ENCODE measurements at places on chromosomes 6 and 20.

GRCh38 chr6:142808405-142809061, 136.4 kb downstream of the HIVEP2 start:
- DNase-seq, result no peak

DNA sequence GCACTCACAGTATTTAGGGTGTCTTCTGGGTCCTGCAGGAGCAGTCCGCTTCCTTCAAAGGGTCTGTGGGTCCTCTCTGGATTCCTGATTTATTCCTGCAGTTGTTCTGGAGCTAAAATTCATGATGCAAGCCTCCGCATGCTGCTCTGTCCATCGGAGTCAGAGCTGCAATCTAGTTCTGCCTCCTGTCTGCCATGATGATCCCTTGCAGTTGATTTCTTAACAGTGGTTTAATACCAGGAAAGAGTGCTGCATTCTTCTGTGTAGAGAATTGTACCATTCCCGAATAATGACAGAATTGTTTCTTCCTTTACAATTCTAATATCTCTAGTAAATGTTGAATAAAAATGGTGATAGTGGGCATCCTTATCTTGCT, 72.0 kb upstream of the B3GAT2 start:
- DNase-seq, result no peak

GRCh38 chr6:20402342-20403069, 827 bp downstream of the E2F3 start:
- DNase-seq, result peak; percentile 53

- DNase-seq, result no peak
Observed at GRCh38 chr6:150730801-150731457, 131.2 kb downstream of the PLEKHG1 start.

DNA sequence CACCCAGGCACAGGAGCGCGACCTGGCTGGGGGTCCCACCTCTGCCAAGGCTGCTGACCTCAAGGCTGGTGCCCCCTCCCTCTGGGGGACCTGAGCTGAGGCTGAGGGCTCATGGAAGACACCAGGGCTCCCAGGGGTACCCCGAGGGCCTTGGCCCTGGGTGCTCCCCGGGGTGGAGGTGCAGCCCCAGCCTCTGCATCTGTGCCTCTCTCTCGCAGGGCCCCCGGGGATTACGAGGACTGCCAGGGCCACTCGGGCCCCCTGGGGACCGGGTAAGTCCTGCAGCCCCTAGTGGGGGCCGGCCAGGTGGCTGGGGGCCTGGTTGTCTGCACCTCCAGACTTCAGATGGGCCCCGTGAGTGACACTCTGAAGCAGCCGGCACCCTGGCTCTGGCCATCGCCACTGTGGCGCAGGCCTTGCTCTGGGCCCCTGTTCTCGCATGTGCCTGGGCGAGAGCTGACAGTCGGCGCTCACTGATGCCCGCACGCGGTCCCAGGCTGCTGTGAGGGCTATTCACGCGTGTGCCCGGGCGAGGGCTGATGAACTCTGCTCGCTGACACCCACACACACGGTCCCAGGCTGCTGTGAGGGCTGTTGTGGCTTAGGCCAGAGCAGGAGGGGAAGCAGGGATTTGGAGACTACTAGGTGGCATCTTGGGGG, 9.3 kb downstream of the COL9A3 start:
- DNase-seq, result no peak

GRCh38 chr6:56798163-56798562, 155.5 kb upstream of the DST start:
- DNase-seq, result no peak

GRCh38 chr6:84779380-84779779, 15.0 kb upstream of the TBX18 start:
- no peak for DNase-seq

DNA sequence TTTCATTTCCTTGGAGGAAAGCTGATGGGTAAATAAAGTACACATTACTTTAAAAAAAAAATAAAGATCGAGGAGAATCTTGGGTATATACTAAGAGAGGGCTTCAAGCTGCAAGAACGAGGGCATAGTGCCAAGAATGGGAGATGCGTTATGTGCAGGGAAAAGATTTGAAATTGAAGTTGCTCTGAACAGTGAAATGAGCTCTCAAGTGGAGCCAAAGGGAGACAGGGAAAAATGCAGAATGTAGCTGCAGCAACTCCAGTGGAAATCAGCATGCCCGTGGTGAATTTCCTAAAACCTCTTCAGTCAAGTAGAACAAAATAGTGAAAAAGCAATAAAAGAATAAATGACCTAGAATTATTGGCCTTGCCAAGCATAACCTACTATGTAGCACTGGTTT, 11.4 kb upstream of the COL9A1 start:
- no peak for DNase-seq

DNA sequence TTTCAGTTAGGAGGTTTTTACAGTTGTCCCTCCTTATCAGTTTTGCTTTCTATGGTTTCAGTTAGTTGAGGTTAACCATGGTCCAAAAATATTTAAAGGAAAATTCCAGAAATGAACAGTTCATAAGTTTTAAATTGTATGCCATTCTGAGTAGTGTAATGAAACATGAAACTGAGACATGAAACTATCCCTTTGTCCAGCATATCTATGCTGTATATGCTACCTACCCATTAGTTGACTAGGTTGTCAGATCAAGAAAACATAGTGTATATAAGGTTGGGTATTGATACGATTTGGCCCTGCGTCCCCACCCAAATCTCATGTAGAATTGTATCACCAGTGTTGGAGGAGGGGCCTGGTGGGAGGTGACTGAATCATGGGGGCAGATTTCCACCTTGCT, 39.1 kb downstream of the VGLL2 start:
- DNase-seq, result no peak

DNA sequence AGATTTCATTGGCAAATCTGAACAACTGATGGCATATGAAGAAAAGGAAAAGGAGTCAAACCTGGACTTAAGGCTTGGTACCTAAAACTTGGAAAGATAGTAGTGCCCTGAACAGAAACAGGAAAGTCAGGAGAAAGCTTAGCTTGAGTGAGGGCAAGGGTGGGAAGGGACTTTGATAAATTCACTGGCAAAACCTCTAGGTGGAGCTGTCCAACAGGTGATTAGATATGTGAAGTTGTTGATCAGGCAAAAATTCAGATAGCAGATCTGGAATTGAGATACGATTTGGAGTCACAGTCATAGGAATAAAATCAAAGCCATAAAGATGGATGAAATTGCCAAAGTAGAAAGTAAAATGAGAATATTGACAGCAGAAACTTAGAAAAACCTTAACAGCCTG, 16.1 kb upstream of the ZNF292 start:
- DNase-seq, result peak; percentile 55

DNA sequence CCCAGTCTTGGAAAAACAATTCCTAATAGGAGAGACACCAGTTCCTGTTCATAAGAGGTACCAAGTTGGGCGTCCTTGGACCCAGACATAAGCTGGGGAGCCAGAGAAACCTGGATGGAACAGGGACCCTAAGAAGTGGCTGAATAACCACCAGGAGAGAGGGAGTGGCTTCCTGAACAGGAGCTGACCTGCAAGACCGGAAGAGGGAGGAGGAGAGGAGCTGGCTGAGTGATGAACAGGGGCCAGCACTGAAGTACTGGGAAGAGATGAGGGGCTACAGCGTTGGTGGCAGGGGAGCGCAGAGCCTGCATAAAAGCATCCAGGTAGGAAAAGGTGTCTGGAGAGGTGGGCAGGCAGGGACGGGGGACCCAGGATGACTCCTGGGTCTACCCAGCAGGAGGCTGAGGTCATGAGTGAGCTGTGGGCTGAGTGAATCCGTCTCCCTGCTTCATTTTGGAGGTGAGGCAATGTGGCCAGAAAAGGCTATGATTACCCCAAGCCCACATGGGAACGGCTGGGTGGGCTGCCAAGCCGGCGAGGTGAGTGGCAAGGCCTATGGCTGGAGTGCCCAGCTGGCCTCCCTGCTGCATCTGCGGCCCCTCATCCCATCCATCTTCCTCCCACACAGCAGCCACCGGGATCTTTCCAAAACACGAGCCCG, 34.4 kb upstream of the ZFAND3 start:
- peak; percentile 31 for DNase-seq

DNA sequence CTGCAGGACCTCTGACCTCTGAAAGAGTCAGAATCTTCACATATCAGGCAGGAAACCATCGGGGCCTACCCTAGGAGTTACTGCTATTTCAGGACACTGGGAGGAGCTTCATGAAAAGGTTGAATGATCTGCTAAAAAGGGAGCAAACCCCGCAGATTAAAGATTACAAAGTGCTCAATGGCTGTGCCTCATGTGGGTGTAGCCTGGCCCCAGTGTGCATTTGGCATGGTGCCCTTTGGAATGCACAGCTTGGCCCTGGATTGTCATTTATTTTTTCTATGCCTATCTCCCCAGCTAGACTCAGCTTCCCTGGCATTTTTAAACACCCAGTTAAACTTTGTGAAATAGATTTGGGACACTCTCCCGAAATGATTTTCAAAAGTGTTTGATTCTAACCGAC, 368.5 kb upstream of the SPTLC3 start:
- no peak for DNase-seq

DNA sequence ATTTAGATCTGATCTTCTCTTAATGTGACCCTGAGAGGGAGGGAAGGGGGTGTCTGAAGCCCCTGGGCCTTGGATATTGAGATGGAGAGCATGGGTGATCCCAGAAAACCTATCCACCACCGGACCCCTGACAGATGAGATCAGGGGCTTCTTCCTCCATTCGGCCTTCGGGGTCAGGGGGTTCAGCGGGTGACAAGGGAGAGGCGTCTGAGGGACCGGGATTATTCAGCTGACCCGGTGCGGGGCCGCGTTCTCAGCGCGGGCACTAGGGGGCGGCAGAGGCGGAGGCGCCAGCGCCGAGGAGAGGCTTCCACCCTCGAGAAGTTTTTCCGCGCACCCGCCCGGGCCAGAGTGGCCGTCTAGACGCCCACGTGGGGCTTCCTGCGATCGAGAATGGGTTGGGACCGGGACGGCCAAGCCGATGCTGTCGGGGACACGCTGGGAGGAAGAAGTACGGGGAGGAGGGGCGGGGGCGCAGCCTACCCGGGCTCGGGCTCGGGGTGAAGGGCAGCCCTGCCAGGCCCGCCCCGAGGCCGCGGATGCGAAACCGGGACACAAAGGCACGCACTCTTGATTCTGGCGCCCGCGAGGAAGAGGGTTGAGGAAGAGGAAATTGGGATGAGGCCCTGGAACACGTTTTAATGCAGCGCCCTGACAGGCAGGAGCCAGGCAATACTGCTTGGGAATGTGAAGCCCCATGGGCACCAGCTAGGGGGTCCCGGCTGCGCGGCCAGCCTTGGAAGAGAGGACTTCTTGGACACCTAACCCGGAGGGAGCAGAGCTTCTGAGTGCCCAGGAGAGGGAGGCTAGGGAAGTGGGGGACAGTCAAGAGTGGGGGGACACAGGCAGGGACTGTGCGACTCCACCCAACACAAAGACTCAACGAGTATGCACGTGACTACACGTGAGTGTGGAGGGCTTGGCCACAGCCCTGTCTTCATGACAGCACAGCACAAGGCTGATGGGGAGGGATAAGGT, 30.6 kb downstream of the COL11A2 start:
- DNase-seq, result peak; percentile 35

DNA sequence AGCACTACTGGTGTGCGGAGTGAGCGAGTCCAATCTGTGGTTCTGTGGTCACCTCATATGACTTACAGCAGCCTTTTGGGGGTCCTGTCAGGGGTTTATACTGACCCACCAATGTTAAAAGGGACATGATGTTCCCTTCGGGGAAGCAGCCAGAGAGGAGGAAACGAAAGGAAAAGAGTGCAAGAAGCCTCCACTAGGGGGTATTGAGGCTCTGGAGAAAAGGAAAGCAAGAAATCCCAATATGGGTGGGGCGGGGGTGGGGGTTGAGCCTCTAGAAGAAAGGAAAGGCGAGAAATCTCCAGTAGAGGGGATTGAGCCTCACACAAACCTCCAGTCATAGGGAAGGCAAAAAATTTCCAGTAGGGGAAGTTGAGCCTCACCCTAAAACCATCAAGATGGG, 249.3 kb upstream of the ECI2 start:
- no peak for DNase-seq

DNA sequence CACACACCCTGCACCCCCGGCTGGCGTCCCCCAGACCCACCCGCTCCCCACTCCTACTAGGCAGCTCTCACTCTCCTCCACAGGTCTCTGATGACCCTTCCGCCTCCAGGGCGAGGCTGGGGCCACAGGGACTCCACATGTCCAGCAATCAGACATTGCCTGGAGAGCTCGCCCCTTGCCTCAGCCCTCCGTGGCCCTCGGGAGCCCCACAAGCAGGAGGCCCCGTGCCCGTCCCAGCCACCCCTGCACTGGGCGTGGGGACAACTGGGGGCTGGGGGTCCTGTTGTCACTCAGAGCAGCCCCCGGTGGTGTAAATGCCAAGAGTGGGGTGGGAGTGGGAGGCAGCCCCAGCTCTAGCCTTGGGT, 1.5 kb downstream of the COL20A1 start:
- no peak for DNase-seq

DNA sequence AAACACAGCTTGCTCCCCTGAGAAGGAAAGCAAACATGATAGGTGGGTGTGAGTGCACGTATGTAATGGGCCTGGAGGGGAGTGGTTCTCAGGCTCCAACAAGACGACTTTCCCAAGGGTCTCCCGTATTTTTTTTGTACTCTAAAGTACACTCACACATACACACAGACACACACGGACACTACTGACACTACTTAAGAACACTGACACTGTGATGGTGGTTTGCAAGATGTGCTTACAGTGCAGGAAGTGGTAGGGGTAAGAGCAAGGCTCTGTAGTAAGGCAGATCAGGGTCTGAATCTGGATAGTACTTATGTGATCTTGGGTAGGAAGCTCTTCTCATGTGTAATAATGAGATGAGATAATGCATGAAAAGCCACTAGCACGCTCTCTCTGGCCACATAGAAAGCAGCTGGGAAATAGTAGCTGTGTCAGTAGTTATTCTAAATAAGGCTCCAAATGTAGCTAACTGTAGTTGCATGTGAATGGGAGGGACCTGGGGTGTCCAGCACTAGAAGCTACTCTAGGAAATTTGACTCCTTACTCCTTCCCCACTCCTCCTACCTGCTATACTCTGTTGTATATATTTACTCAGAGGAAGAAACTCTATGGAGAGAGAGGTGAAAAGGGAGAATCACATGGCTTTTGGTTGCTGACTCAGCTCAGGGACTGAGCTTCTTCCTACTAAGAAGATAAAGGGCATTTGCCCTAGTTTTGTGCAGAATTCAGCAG, 8.4 kb upstream of the ZBTB24 start:
- DNase-seq, result no peak

DNA sequence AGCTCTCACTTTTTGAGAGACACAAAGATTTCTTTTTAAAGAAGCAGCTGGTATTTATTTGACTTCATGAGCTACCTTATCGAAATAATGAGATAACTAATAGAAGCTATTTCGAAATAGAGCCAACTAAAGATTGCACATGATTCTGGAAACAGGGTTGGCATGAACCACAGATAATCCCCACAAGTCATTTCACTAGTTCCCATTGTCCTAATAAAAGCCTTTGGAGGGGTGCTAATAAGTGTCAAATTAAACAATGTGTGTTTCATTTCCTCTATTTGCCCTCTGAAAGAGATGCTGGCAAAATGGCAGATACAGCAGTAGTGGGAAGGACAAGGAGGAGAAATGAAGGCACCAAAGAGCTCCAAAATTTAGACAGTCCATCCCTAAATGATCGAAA, 78.6 kb upstream of the RIPOR2 start:
- no peak for DNase-seq

DNA sequence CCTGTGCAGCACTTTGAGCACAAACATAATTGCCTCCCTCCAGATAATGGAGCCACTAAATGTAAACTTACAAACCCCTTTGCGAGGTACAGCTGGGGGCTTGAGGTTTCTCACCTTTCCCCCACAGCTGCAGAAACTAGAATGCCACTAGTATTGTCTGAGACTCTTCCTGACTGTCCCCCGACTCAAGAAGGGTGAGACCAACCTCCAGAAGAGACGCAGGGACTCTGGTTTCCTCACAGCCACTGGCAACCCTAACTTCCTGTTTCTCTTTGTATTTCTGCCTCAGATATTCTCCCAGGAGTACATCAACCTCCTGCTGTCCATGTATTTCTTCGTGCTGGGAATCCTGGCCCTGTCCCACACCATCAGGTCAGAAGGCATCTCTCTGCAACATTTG, 23.6 kb downstream of the HM13 start:
- no peak for DNase-seq

Data from NCI-H146 (cell line).